ENCODE measurements at places on chromosomes 6 and 20.

DNA sequence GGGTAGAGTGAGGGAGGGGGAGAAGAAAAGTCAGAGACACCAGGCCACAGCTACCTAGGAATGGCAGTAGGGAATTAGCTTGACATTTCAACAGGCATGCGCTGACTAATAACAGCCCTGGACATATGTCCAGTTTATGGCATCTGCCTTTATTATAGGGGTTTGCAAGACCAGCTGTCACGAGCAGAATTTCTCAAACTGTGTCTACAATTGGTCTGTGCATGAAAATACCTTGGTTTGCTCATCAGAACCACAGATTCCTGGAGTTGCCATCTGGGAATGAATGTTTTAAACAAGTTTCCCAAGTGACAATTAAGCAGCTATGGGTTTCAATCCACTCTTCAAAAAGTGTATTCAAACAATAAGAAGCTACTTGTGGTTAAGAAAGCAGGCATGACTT, 110.3 kb upstream of the ENPP5 start:
- no peak for DNase-seq

GRCh38 chr6:4489538-4489937, 286.7 kb upstream of the CDYL start:
- no peak for DNase-seq

DNA sequence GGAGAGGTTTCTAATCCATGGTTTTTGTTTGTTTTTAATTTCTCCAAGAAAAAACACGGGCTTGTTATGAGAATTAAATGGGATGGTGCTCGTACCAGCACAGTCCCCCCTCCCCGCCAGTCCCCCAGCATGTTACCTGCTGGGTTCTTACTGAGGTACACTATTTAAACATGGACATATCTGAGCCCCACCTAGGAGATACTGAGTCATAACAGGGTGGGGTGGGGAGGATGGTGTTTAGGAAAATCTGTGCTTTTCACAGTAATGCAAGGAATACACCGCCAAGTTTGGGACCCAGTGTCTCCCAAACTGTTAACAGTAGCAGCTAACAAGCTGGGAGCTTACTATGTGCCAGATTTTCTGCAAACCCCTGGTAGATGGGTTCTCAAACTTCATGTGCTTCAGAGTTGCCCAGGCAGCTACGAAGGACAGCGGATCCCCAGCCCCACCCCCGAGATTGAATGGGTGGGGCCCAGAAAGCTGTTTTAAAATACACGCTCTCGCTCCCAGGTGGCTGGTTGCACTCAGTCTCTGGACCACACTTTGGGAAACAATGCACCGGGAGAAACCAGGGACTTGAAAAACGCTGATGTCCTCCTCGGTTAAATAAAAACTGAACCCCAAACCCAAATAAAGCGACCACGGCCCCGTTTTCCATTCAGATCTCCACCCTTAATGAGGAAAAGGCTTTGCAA, 995 bp downstream of the ZFP64 start:
- DNase-seq: peak; percentile 34

- DNase-seq: peak; percentile 65
Measured at GRCh38 chr20:6142348-6142993, 19.6 kb upstream of the FERMT1 start.

- no peak for DNase-seq
Measured at GRCh38 chr6:52176550-52176949, 9.6 kb upstream of the IL17A start.

DNA sequence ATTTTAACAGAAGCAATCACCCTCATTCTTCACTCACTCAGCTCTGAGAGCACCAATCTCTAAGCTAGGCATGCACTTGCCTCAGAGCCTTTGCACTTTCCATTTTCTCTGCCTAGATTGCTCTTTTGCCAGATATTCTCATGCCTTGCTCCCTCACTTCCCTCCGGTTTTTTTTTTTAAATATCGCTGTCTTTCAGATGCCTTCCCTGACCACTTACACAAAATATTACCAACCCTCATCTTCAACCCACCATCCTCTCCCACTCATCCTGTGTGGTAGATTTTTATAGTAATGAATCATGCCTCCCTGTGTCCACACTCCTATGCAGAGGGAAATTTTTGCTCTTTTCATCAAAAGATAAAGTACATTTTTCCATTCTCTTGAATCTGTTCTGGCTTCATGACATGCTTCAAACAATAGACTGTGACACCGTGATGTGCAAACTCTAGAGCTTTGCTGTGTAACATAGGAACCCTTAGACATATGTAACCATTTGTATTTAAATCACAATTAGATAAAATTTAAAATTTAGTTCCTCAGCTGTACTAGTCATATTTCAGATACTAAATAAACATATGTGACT, 437.1 kb downstream of the UTRN start:
- DNase-seq: no peak

DNA sequence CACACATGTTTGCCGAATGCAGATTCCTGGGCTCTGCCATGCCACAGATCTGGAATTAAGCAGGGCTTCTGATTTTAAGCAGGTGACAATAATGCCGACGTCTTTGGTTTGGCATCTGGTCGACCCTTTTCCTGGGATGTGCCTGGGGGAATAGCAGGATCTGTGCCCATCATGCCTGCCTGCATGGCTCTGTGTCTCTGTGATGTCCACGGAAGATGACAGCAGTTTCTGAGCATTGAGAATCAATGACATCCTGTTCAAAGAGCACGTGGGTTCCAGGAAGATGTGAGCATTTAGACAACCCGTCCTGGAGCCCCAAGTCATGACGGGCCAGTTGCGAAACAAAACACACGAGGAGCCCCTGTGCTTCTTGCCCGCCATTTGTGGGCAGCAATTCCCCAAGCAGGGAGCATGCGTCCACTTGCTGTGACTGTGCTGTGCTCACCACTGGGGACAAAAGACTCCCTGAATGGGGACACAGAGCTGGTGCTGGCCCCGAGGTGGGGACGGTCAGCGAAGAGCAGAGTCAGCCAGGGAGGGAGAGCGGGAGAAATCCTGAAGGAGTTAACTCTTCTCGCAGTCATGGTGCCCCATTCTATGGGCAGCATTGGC, 110.1 kb downstream of the ERMARD start:
- no peak for DNase-seq

GRCh38 chr6:139595183-139595582, 220.7 kb upstream of the CITED2 start:
- DNase-seq: no peak

DNA sequence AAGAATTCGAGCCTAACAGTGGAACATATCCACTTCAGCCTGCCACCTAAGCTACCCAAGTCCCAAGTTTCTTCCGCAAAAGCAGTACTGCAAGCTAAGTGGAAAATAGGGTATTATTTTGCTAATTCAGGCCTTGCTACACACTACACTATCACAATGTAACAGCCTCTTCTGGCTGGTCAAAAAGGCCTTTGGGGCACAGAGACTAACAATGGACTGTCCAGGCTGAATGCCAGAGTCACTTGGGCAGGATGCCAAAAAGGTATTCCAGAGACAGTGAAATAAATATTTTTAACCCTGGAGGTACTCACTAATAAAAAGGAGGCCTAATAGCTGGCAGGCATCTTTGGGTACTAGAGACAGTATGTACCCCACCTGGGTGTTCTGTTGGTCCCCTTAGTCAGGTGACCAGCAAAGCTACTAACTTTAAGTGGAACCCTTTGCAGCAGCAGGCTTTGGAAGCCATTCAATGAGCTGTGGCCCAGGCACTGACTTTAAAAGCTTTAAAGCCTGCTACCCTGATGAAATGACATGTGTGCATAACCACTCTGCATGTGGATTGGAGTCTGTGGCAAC, 692.1 kb downstream of the HTR1B start:
- DNase-seq: no peak

DNA sequence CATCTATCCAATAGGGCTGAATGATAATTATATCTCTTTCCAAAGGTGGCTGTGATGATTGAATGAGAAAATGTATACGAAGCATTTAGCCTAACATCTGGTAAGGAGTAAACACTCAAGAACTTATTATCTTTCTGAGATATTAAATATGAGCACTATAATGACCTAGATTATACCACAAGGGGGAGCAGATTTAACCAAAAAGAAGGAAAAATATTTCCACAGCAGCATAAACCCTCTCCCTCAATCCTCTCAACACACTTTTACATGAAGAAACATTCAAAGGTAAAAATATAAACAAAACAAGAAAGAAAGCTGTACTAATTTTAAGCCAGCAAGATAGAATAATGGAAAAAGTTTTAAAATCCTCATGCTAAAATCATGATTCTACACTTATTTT, 68.4 kb downstream of the SHPRH start:
- DNase-seq: no peak

All from nephron progenitor cell (in vitro differentiated cells).